ENCODE measurements at places on chromosomes 1 and 21.

- DNase-seq, result no peak
Observed at GRCh38 chr1:100440075-100440809, 87.9 kb downstream of the CDC14A start.

DNA sequence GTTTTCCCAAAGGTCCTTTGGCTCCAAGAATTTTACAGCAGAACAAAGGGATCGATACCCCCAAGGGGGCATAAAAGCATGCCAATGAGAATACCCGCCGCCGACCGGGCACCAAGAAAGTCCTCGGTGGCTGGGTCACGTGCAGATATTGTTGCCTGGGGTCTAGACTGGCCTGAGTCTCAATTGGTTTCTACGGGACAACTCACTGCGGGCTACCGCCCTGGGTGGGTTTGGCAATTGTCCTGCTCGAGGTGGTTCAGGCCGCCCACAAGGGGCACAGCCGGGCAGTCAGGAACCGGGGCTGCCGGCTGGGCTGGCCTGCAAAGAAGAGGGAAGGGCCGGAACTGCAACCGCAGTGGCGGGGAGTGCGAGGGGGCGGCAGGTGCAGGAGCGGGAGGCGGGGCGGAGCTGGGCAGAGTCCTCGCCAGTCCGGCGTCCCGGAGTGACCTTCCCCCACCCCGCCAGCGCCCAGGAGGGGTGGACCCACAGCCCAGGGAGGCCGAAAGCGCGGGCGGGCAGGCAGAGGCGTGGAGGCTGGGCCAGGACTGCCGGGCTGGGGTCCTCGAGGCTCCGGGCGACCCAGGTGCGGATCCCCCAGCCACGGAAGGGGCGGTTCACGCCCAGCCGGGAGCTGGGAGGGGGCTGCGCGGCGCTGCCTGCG is 926 bp upstream of the ATP1B1 start:
- DNase-seq, result peak; percentile 71

- peak; percentile 28 for DNase-seq
Observed at GRCh38 chr1:229627003-229627402, 956 bp downstream of the URB2 start.

DNA sequence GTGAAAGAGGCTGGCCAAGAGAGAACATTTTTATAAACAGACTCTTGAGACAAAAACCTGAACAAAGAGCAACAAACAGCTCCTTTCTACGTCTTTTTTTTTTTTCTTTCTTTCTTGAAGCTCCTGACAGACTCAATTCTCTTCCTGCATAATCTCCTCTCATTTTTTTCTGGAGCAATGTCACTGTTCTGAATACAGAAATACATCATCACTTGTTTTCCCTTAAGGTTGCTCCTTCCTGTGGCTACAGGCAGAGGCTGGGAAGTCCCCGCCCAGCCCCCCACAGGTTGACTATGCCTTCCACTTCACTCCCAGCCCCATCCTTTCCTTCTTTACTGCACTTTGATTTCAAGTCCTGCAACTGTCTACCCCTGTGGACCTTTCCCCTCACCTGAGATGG is 46.1 kb downstream of the TNR start:
- no peak for DNase-seq
